ENCODE measurements at places on chromosomes 6 and 20.

GRCh38 chr6:166939894-166940293, 16.5 kb downstream of the RNASET2 start:
- DNase-seq, result no peak

- no peak for DNase-seq
These were observed 39.6 kb upstream of the BCAS1 start for GRCh38 chr20:54110041-54110440.

DNA sequence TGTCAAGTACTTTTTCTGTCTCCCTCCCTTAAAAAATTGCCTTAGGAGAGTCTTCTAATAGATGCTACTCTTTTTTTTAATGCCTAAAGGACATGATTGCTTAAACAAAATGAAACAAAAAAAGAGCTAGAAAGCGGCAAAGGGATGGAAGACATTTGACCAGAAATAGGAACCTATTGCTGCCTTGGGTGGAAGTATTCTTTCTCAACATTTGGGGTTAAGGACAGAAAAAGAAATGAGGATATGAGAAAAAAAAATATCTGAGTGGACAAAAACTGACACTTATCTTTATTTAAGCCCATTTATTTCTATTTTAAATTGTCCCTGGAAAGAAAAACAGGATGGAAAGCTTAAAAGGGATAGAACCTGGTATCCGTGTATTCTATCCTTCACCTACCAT, 664.9 kb upstream of the CITED2 start:
- no peak for DNase-seq

DNA sequence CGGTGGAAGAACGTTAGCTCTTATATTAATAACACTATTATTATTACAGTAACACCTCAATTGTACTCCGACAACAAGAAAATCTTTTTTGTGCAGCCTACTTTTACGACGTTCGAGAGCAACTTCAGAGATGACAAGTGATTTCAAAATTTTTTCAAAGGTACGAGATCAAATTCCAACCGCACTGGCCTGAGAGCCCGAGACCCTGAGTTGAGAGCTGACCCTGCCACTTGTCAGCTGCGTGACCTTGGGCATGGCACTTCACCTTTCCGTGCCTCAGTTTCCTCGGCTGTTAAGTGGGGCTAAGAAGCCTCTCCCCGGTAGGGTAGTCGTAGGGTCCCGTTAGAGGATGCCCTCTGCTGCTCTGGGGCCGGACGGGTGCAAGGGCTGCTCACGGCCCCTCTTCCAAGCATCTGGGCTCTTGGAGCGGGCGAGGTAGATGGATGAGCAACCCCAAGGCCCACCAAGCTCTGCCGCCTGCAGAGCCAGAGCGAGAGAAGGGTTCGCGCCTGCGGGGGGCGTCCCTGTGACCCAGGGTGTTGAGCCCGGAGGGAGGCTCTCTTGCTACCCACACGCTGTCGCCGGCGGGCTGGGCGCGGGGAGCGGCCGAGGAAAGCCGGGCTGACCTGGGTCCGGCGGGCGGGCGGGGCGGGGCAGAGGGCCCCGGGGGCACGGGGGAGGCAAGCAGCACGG, 510 bp downstream of the NDRG3 start:
- DNase-seq, result peak; percentile 37

GRCh38 chr20:1299522-1299921, 29.4 kb downstream of the SDCBP2 start:
- DNase-seq, result peak; percentile 50

DNA sequence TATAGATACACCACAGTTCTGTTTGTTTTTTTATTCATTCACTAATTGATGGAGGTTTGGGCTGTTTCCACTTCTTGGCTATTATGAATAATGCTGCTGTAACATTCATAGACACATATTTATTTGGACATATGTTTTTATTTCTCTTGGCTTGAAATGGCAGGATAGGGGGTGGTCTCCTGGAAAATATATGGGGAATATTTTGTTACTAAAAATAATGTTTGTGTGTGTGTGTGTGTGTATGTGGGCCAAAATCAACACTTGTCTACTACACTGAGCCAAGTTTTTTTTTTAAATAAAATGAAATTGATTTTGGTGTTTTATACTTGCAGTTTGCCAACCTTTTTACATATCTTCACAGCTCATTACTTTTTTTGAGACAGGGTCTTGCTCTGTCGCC, 264.4 kb upstream of the SULF2 start:
- DNase-seq, result no peak

GRCh38 chr6:7050872-7051779, 56.6 kb upstream of the RREB1 start:
- DNase-seq, result peak; percentile 21

GRCh38 chr6:143967706-143968376, 40.2 kb downstream of the PLAGL1 start:
- no peak for DNase-seq

DNA sequence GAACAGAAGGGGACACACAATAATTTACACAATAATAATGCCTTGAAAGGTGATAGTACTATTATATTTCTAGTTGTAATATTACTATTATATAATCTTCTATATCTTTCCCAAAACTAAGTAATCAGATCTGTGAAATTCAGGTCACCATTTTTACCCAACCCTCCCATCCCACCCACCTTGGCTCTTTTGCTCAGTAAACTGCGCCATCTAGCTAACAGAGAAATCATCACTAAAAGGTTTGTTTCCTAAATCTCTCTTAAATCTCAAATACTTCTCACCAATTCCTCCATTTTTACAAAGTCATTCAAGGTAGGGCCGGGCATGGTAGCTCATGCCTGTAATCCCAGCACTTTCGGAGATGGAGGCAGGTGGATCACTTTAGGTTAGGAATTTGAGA, 83.4 kb downstream of the CDK19 start:
- DNase-seq, result no peak

DNA sequence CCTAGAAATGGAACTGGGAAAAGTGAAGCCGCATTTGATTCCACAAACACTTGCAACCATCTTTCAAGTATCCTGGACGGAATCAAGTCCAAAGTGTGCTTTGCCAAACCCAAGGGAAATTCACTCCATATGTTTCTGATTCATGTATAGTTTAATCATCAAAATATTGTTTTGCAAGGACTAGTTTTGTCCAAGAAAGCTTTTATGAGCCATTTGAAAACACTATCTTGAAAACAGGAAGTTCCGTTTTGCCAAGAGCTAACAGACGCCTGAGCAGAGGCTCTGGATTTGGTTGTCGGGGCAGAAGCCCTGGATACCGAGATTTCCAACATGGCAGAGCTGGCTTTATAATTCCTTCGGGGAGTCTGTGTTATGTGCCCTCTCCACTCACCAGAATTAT, 251.1 kb downstream of the PHACTR1 start:
- no peak for DNase-seq

- no peak for DNase-seq
These were observed 384.1 kb downstream of the GRIK2 start for GRCh38 chr6:101777646-101778045.

- no peak for DNase-seq
These were observed 80.8 kb downstream of the PTPRK start for GRCh38 chr6:128439627-128440026.

GRCh38 chr6:145375502-145375901, 359.8 kb downstream of the EPM2A start:
- no peak for DNase-seq

GRCh38 chr6:64122712-64123375, 487.2 kb downstream of the PHF3 start:
- no peak for DNase-seq

GRCh38 chr6:154865291-154865690, 129.8 kb upstream of the TIAM2 start:
- no peak for DNase-seq

GRCh38 chr20:56628015-56628872, 862 bp upstream of the TFAP2C start:
- DNase-seq, result no peak

- no peak for DNase-seq
These were observed 20.1 kb downstream of the RIPOR2 start for GRCh38 chr6:24915641-24916040.

DNA sequence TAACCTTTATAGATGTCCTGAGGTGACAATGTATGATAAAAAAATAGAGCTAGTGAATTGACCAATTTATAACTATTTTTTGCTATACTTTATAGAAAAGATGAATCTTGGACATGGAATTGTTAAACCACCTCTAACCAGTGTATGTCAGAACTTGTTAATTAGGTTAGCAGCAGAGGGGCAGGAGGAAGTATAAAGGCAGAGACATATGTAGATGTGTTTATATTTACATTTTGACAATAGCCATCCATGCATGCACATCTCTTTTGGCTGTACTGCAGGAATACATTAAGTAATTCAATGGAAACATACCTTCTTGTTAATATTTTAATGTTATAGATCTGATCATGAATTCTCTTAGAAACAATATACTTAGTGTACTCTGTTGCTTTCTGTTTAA, 254.6 kb upstream of the NT5E start:
- no peak for DNase-seq

DNA sequence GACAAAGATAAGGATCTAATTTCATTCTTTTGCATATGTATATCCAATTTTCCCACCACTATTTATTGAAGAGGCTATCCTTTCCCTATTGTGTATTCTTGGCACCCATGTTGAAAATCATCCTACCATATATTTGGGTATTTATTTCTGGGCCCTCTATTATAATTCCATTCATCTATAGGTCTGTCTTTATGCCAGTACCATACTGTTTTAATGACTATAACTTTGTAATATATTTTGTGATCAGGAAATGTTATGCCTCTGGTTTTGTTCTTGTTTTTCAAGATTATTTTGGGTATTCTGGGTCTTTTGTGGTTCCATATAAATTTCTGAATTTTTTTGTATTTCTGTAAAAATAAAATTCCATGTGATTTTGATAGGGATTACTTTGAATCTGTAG, 347.6 kb upstream of the SULF2 start:
- no peak for DNase-seq

- DNase-seq, result no peak
These were observed 15.5 kb downstream of the TAF11 start for GRCh38 chr6:34872332-34872731.

- DNase-seq, result no peak
These were observed 538.3 kb upstream of the BTBD3 start for GRCh38 chr20:11379257-11380011.

- no peak for DNase-seq
These were observed 6.3 kb upstream of the TBC1D22B start for GRCh38 chr6:37251211-37251780.

DNA sequence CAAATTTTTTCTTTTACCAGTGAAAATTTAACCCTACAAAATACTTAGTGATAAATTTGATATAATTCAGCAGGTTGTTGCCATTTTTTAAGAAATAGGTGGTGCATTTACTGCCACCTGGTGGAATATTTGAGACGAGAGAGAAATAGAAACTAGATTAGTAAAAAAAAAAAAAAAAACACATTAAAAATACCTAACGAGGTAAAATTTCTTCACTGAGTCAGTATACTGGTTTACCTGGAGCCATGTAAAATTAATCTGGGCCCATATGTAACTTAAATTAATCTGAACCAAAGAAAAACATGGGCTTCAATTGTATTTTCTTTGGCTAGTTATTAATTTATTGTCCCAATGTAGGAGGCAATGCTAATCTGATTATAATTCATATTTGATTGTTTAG, 520.8 kb downstream of the EPM2A start:
- DNase-seq, result peak; percentile 4

DNA sequence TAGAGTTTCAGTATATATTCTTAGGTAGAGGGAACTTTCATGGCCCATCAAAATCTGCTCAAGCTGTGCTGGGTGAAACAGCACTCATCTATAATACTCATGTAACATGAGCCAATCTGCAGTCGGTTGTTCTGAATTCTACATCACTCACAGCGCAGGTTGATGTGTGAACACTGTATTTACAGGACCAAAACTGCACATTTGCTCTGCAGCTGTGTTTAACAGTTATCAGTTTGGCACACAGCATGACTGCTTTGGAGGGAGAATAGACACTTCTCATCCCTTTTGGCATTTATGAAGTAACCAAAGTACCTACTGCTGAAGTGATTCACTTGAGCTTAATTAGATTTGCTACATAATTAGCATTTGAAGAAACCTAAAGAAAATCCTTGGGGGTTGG, 225.1 kb downstream of the BCKDHB start:
- DNase-seq, result no peak

- no peak for DNase-seq
These were observed 6.5 kb upstream of the TMEM74B start for GRCh38 chr20:1191299-1191698.

DNA sequence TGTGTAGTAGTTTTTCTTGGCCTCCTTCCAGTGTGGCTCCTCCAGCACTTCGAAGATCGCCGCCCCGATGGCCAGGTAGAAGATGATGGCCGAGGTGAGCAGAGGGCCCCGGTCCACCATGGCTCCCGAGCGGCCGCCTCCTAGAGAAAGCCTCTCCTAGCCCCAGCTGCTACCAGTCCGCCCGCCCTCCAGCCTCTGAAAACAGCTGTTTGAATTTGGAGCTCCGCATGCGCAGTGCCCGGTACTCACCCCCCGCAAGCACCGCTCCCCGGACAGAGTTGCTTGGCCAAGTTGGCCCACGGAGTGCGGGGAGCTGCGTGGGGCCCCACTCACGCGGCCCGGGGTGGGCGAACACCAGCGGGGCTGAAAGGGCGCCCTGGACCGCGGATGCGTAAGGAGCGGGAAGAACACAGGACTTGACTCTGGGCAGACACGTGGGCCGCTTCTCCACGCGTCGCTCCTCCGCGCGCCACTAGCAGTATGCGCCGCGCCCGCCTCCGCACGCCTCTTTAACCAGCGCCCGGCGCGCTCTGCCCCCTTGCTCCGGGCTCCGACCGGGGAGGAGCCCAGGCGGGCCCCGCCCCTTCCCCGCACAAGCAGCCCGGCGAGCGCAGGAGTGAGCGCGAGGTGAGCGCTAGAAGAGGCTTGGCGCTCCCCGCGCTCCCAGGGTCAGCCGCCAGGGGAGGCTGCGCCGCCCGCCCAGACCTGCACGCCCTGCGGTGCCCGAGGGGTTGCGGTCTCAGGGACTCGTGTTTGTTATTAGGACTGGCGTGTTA, at the start of gene KCNK5:
TSS of gene KCNK5 (minus strand) at position 484 of the 776 bp plus-strand sequence. CDS start at position 120, 364 bp downstream.
- DNase-seq, result peak; percentile 78

- DNase-seq, result peak; percentile 43
These were observed 96.1 kb upstream of the RIN2 start for GRCh38 chr20:19661717-19662636.

DNA sequence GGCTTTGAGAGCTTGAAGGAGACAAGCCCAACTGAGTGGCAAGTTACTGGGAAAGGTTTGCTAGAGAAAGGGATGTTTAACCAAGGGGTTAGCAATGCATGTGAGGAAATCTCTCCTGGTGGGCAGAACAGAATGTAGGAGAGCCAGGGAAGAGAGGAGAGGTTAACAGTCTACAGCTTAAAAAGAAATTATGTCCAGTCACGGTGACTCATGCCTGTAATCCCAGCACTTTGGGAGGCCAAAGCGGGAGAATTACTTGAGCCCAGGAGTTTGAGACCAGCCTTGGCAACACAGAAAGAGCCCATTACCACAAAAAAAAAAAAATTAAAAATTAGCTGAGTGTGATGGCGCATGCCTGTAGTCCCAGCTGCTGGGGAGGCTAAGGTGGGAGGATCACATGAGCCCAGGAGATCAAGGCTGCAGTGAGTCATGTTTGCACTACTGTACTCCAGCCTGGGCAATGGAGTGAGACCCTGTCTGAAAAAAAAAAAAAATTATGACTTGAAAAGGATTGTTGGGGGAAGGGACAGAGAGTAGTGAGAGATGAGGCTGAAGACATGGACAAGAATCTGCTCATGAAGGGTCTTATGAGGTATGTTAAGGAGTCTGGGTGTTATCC, 264.9 kb downstream of the TBC1D7 start:
- DNase-seq, result no peak

- no peak for DNase-seq
These were observed 118.7 kb downstream of the JARID2 start for GRCh38 chr6:15364401-15365037.
